ENCODE measurements at places on chromosomes 4 and X.

DNA sequence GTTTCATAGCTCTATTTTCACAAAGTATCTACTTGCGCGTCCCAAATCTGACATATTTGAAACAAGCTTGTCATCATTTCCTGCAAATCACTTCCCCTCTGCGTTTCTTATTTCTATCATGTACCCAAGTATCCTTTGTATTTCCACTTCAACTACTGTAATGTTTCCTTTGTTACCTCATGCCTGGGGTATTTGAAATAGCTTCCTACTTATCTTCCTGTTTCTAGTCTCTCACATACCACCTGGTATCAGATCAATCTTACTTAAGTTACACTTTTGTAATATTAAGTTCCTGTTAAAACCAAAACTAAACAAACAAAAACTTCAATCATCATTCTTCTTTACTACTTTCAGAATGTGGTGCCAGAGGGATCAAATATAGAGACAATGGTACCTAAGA is 93.6 kb upstream of the SMAD1 start:
- DNase-seq = no peak

GRCh38 chr4:75844151-75844662 is 58.0 kb downstream of the PPEF2 start:
- no peak for DNase-seq

GRCh38 chr4:108619372-108620100 is 840 bp upstream of the RPL34 start:
- no peak for DNase-seq

DNA sequence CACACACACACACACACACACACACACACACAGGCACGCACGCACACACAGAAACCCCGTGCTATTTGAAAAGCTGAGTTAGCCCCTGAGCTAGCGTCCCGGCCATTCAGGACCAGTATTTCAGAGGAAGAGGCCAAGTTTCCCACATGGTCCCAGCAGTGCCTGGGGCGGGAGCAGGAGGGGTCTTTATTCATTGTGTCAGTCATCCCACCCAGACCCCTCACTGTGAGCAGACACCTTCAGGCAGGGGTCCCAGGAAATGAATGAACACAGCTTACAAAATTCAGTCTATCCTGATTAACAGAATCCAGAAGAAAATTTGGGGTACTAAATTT is 58.1 kb downstream of the ZFYVE28 start:
- DNase-seq = no peak

GRCh38 chr4:26071688-26072087 is 157.7 kb downstream of the SMIM20 start:
- DNase-seq = no peak

DNA sequence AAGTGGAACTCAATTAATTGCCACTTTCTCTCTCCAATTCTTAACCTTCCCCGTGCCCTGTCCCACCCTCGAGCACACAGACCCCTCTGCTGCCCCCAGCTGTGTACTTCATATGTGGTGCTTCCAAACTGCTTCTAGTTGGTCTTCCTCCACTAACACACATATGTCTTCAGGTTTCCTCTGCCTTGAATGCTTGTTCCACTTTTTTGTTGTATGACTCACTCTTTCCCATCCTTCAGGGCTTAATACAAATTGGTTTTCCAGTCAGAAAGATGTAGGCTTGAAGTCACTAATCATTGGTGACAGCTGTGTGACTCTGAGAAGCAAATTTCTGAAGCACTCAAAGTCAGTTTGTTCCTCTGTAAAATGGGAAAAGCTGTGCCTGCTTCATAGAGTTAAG is 30.6 kb downstream of the TRIM2 start:
- DNase-seq = no peak

DNA sequence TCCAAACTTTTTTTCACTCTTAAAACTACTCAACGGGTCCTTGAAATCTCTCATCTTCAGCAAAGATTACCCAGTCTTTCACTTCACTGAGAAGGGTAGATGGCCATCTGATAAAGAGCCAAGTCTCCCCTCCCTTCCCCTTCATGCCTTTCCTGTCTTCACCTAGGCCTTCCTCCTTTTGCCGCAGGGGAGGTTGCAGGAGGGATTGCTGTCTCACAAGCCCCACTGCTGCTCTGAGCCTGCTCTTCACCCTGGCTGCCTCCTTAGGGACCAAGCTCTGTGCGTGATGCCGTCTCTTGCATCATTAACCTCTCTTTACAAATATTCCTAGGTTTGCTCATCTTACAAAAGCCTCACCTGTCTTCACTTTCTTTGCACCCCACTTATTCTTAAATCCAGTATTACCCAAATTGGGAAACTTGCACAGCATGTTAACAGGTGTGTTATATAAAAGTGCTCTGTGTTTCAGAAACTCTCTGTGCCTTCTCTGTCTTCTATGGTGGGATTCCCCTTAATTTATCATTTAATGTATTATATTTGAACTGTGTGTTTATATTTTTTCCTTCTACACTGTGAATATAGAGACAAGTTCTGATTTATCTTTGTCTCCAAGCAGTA is 3.8 kb downstream of the ZFX start:
- peak; percentile 18 for DNase-seq

DNA sequence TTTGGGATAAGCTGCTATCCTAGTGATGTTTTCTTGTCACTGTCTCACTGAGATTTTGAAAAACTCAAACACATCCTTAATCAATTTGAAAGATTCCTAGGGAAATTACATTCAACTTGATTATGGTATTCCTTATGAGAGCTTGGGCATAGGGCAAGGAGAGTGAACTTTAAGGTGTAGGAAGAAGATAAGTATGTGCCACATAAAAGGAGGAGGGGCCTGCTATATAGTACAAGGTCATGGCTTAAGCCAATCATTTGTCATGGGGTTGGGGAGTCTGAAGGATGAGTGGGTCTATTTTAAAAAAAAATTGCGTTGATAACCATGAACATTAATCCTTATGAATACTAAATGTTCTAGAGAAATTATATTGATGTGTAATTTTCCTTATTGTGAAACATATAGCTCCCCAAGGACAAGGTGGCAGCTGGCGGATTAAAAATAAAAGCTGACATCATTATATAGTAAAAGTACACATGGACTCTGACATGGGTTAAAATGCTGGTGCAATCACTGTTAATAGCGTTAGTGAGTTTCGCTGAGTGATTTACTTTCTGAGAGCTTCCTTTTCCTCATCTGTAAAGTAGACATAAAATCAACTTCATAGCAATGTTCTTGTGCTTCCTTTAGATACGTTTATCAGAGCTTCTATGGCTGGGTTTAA is 17.4 kb downstream of the GALNT7 start:
- no peak for DNase-seq

DNA sequence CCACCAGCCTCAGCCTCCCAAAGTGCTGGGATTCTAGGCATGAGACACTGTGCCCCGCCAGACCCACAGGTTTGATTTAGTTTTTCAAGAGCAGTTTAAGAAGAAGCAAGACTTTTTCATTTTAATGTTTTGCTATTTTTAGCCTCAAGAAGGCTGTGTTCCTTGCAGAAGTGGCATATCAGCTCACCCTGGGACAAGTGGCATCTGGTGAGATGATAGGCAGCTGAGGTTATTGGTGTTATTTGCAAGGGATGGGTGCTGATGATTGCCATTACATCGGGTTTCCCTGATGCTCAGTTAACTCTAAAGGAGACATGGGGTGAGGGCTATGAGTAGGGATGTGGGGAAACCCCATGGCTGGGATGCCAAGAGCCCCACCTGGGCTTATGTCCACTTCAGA is 120.4 kb downstream of the MXRA5 start:
- no peak for DNase-seq

DNA sequence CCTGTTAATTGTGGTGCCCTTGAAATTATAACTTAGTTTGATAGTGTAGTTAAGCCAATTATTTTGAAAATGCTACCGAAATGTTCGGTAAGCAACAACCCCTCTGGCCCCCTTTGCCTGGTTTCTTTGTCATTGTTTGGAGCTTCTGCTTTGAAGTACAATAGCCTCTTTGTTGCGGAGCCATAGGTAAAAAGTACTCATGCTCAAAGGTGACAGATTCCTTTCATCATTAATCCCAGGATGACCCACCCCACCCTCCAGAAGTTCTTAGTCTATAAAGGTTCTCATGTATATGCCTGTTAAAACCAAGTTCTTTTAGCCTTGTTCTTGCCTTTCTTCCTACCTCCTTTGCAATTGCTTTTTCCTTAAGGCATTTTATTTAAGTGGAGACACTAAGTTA is 42.4 kb upstream of the SMARCAD1 start:
- DNase-seq = no peak

DNA sequence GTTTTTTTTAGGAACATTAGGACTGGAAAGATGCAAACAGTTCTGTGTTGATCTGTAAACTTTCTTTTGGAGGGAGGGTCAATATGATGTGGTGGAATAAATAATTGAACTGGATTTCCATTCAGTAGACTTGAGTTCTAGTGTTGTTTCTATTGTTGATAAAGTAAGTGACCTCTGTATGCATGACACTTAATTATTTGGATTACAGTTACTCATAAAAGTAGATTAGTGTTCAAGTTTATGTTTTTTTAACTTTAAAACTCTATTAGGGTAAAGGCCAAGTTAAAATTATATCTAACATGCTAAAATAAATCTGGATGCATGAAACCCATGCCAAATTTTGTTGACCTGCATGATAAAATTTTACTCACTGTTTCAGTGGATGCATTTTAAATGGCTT is 85.4 kb upstream of the NR3C2 start:
- no peak for DNase-seq

DNA sequence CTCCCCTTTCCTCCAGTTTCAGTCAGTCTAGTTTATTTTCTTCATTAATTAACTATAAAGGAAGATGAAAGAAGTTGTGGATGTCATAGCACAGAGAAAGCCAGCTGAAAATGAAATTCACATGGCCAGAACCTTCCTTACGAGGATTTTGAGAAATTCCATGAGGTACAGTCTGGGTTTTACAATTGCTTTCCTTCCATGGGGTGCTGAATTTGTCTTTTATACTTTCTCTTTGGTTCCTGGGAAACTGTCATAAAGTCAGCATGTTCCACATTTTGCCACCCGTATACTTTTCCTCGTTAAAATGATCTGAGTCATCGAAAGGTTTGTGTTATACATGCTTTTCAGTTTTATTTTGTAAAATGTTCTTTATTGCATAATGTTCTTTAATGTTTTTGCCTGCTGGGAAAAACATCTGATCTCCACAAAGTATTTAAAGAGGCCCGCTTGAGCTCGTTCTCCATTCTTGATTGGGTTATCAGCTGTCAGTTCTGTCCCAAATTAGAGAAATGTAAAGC is 78.1 kb upstream of the CLDN34 start:
- no peak for DNase-seq

DNA sequence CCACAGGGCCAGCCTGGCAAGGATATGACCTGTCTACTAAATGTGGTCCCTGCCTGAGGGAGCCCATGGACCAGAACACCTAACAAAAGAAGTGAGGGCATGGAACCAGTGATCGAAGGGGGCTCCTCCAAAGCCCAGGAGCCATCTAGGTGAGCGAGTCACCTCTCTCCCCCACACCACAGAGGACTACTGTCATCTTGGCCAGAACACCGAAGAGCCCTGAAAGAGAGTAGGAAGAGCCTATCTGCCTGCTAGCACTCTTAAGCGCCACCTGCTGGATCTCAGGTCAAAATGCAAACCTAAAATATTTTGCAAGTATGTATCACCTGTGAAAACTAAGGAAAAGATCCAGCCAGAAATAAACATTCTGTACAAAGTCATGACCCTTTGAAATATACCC is 137.9 kb upstream of the ZXDB start:
- DNase-seq = no peak

GRCh38 chrX:25158635-25159034 is 142.9 kb upstream of the ARX start:
- no peak for DNase-seq

DNA sequence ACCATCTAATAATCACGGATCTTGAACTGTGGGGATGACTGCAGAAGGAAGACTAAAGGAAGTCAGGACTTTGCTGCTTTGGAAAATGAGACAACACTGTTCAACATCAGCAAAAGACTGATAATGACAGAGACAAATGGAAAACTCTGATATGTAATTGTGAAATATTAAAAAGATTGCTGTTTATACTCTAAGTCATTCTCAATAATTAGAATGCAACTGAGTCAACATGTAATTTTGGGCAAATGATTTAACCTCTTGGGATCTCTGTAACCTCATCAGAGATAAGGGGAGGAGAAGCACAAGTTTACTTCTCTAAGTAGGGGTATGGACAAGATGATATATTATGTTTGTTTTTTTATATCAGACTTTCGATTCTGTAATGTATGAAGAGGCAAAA is 121.9 kb downstream of the GASK1B start:
- no peak for DNase-seq

GRCh38 chr4:23822181-23822580 is 67.7 kb downstream of the PPARGC1A start:
- no peak for DNase-seq

DNA sequence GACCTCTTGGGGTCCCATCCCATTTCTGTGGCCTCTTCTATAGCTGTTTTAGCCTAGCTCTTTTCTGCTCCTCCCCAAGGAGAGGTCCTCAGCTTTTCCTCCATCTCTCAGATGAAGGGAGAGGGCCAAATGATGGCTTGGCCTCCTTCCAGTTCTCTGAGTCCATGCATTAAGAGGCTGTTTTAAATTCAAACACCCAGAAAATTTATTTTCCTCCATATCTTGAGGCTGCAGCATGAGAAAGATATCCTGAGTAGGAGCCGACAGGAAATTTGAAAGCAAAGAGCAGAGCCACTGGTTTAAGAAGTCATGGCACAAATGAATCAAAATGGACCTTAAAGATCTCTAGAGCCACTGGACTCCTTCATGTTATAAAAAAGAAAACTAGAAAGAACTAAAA is 558.8 kb downstream of the MID1IP1 start:
- no peak for DNase-seq

DNA sequence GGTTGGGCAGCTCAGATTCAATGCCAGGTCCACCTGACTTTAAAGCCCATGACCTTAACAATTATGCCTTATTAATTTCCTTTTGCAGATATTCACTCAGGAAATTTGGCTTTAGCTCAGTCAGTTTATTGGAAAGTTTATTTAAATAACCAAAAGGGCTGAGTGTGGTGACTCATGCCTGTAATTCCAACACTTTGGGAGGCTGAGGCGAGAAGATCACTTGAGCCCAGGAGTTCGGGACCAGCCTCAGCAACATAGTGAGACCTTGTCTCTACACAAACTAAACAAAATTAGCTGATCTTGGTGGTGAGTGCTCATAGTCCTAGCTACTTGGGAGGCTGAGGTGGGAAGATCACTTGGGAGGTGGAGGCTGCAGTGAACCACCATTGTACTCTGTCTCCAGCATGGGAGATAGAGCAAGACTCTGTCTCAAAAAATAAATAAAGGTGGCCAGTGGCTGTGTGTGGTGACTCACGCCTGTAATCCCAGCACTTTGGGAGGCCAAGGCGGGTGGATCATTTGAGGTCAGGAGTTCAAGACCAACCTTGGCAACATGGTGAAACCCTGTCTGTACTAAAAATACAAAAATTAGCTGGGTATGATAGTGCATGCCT is 43.3 kb downstream of the RHOH start:
- no peak for DNase-seq

DNA sequence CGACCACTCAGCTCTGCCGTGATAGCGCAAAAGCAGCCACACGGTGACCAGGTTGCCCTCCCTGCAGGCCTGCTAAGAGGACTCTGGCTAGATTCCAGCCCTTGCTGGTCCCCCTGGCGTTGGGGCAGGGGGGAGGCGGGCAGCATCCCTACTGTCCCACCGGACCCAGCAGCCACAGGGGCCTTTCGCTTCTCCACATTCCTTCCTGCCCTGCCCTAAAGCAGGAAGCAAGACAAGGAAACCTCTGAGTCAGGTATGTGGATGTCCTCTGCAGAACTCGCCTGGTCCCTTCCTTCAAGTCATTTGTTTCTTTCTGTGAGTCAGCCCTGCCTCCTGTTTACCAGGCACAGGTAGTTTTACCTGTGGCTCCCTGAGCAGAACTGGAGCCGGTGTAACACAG is 60.2 kb upstream of the CLDN34 start:
- DNase-seq = peak; percentile 30

All from WTC11 (cell line).